ENCODE measurements at places on chromosomes 13 and 19.

DNA sequence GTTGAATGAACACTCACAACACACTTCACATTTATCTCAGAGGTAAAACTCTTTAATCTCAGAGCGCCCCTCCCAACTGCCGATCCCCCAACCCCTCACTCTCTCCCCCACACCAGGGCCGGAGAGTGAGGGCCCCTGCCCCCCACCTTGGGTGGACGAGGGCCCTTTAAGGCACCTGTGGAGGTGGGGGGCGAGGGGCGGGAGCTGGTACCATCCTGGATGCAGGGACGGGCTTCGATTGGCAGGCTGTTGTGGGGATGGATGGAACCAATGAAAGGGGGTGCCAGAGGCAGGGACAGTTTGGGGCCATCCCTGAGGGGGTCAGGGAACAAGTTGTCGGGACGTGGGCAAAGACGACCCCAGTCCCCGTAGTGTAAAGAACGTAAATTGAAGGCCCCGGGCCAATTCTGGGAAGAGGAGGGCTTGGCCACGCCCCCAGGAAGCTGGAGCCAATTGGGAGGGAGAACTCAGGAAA lies 1.7 kb upstream of the PNKP start:
- DNase-seq, result no peak

GRCh38 chr19:40597329-40597838 lies 3.8 kb upstream of the LTBP4 start:
- no peak for DNase-seq

- peak; percentile 28 for DNase-seq
Observed at GRCh38 chr13:106619688-106620555, 52.0 kb upstream of the ARGLU1 start.

DNA sequence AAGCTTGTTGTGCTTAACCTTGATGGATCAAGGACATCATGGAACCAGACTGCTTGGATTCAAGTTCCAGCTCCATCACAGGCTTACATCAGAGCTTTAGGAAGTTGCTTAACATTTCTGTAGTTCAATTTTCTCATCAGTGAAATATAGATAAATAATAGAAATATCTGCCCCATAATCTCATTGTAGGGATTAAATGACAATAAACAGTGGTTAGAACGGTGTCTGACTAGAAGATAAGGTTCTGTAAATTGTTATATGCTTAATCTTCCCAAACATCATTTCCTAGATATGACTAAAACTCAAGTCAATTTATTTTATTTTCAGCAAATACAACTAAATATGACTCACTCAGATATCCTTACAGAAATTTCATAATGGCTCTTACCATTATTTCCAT lies 83.5 kb downstream of the SLITRK1 start:
- no peak for DNase-seq

DNA sequence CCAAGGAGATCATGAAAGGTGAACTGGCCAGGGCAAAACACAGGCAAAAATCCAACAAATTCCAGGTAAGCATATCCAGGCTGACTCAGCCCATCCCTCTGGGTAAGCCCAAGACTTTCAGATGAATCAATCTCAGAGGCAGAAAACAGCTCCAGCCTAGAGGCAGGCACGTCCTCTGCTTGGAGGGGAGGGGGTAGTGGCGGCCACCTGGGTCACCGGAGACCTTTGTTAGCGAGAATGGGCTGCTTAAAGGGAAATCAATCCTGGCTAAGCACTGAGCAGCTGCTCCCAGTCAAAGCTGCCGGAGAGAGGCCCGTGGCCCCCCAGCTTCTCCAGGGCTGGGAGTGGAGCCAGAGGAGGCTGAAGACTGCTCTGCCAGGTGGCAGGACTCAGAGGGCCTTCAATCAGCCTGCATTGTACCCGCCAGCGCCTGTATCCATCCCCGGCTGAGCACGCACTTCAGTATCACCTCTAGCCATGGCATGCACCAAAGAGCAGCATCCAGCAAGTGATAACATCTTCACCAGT lies 48.2 kb downstream of the PIN1 start:
- DNase-seq, result no peak

- DNase-seq, result no peak
Observed at GRCh38 chr13:36089130-36089647, 42.0 kb downstream of the DCLK1 start.

- no peak for DNase-seq
Observed at GRCh38 chr19:10870501-10870954, 825 bp upstream of the CARM1 start.

GRCh38 chr19:2524840-2525723 lies 49.2 kb downstream of the GADD45B start:
- DNase-seq, result no peak

- no peak for DNase-seq
Observed at GRCh38 chr13:97561182-97561581, 127.2 kb downstream of the RAP2A start.

DNA sequence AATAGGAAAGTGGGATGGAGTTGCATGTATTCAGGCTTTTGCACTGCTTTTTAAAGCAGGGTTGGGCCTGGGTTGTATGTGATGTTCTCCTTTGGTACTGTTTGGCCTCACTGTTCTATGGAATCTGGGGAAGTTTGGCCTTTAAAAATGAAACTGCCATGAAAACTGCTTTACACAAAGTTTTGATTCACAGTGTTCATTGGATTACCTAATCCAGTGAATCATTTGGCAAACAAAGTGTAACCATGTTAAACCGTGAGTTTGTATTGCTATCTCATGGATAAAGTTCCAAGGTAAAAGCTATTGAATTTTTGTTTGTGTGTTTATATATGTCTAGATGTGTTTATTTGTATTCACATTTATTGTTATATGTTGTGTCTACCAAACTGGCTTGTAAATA lies 1658.6 kb downstream of the OLFM4 start:
- DNase-seq, result no peak

GRCh38 chr13:46202188-46202795 lies 9.4 kb upstream of the LRRC63 start:
- DNase-seq, result no peak

DNA sequence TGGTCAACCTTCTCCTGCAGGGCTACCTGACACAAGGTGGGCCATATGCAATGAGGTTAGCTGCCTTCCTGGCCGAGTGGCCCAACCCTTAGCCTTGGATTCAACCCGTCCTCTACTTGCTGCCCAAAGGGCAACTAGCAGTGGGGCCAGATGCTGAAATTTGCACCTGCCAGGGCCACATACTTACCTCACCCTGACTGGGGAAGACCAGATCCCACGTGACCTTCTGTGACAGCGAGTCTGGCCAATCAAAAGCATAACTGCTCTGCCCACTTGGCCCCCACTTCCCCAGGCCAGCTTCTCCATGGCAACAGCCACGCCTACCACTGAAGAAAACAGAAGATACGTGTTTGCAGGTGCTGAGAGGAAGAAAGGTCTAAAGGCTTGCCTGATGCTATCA lies 10.9 kb downstream of the PEG3 start:
- DNase-seq, result no peak

- DNase-seq, result no peak
Observed at GRCh38 chr19:28388988-28389387, 824.0 kb downstream of the UQCRFS1 start.

GRCh38 chr13:97001636-97002035 lies 7.4 kb upstream of the OXGR1 start:
- DNase-seq, result no peak

DNA sequence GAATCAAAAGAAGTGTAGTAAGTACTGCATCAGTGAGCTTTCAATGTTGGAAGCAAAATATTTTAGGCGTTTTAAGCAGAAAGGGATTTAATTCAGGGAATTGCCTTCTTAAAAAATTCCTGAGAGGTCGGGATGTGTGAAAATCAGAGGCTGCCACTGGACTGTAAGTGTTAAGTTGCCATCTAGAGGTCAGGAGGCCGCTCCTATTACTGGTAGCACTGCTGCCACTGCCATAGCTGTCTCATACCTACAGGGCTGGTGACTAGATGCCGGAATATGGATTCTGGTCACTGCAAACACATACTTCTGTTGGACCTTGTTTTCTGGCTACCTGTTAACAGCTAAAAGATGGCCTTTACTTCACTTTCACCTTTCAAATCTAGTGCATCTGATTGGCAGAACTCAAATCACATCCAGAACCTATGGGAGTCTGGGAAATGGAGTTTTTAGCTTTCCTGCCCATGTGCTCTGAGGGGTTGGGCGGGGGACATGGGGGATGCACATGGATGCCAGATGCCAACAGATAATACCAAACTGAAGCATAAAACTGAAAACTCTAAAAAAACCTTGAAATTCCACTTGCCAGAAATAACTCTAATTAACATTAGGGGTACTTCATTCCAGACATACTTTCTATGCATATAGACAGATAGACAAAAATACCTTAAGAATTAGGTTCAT lies 29.8 kb downstream of the DGKH start:
- DNase-seq, result no peak

GRCh38 chr13:43127827-43128226 lies 104.4 kb downstream of the DNAJC15 start:
- DNase-seq, result no peak

GRCh38 chr13:81246556-81246955 lies 905.6 kb upstream of the SPRY2 start:
- DNase-seq, result no peak

DNA sequence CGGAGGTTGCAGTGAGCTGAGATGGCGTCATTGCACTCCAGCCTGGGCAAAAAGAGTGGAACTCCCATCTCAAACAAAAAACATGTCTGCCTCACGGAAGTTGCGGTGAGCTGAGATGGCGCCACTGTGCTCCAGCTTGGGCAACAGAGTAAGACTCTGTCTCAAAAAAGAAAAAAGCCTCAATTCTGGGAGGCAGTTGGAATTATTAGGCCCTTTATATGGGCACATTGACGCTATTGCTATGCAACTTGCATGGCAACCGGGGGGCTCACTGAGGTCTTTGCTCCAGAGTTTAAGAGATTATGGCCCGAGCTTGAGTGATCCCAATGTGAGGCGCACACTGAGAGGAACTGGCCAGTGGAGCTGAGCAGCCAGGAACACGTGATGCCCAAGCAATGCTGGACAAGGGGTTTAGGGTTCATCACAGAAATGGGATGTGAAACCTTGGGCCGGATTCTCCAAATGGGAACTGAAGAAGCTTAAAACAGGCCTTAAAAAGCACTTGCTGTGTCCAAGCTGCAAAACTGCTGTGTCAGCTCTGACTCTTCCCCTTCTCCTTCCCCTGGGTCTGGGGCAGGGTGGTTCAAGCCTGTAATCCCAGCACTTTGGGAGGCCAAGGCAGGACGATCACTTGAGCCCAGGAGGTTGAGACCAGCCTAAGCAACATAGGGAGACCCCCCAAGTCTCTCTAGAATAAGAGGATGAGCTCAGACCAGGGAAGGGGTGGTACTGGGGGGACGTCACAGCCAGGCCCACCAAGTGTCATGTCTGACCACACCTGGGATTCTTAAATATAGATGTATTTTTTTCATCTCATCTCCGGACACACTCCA lies 2.5 kb downstream of the FTL start:
- DNase-seq, result no peak

DNA sequence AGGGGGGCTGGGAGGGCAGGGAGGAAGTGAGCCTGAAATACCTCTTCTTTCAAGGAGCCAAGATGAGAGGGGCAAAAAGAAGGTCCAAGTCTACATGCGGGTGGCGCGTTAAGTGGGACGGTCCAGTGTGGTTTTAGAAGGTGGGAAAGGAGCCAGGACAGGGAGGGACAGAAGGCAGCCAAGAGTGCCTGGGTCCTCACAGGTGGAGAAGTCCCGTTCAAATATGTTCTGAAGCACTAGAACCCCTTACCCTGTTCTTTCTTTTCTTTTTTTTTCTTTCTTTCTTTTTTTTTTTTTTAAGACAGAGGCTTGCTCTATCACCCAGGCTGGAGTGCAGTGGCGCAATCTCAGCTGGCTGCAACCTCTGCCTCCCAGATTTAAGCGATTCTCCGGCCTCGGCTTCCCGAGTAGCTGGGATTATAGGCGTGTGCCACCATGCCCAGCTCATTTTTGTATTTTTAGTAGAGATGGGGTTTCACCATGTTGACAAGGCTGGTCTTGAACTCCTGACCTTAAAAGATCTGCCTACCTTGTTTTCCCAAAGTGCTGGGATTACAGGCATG lies 7.4 kb downstream of the CAMSAP3 start:
- DNase-seq, result no peak

GRCh38 chr13:51397262-51397941 lies 55.4 kb downstream of the INTS6 start:
- DNase-seq, result peak; percentile 18

- DNase-seq, result peak; percentile 50
Observed at GRCh38 chr19:9917321-9917720, 19.0 kb downstream of the OLFM2 start.

- DNase-seq, result no peak
Observed at GRCh38 chr19:28785971-28786370, 427.0 kb downstream of the UQCRFS1 start.

- DNase-seq, result peak; percentile 26
Observed at GRCh38 chr13:25375727-25376358, 4.1 kb downstream of the ATP8A2 start.

GRCh38 chr13:89380101-89380500 lies 1708.9 kb downstream of the SLITRK5 start:
- DNase-seq, result no peak

GRCh38 chr19:47461876-47462275 lies 9.8 kb downstream of the SLC8A2 start:
- no peak for DNase-seq

DNA sequence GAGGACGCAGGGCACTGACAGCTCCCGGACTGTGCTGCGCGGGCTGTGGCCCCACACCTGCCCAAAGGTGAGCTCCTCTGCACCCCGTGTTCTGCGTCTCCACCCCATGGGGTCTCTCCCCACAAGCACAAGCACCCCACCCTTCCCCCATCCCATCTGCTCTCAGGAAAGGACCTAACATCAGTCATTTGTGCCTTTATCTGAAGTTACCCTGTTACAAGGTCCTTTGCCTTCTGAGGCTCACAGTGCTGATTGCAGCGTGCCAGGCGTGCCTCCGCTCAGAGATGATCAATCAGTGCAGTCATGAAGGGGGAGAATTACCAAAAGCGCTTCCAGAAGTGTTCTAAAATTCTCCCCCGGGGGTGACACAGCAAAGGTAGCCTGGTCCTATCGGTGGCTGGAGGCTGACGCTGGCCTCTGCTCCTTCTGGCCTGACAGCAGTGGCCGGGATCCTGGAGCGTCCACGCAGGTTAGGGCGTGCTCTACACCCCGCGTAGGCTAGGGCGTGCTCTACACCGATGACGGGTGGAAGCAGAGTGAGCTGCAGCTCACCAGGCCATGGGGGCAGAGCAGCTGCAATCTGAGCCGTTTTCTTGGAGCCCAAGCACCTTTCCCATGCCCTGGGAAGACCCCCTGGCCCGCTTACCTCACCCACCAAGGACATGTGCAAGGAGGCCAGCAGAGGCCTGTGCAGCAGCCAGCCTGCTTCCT lies 84.7 kb upstream of the TM9SF2 start:
- DNase-seq, result no peak

All from foreskin melanocyte (primary cell).